Activated naive CD8-positive, alpha-beta T cell treated with anti-CD3 and anti-CD28 coated beads for 36 hours (primary cell): ENCODE measurements at places on chromosomes 3 and 15. TPM values are rescaled to one million over a fixed set of nuclear protein-coding genes. Genes with fewer than 3 reads are reported as not detected.

Gene APOD
- not detected for total RNA-seq

- peaks cover 26% of the 10 kb centered on the region for H3K4me1 ChIP-seq
- no peak for DNase-seq
- H3K27ac ChIP-seq, result no peak overlapping the region
- peaks cover 12% of the 10 kb centered on the region for H3K36me3 ChIP-seq
- H3K4me3 ChIP-seq, result no peak overlapping the region
Observed at GRCh38 chr3:4600493-4600892, 107.3 kb downstream of the ITPR1 start.

- peaks cover 4% of the 10 kb centered on the region for H3K4me1 ChIP-seq
- no peak overlapping the region for H3K27ac ChIP-seq
- no peaks in the 10 kb centered on the region for H3K36me3 ChIP-seq
- no peak for DNase-seq
Observed at GRCh38 chr3:113054552-113054951, 63.8 kb downstream of the GTPBP8 start.

GRCh38 chr3:55441499-55441898 lies 45.6 kb downstream of the WNT5A start:
- no peak for DNase-seq
- no peak overlapping the region for H3K27ac ChIP-seq
- H3K4me1 ChIP-seq, result no peaks in the 10 kb centered on the region
- H3K27me3 ChIP-seq, result peaks cover 2% of the 10 kb centered on the region

Gene C15orf39
- total RNA-seq, result 35.7 TPM

- H3K36me3 ChIP-seq, result no peaks in the 10 kb centered on the region
- no peak for DNase-seq
- H3K27ac ChIP-seq, result no peak overlapping the region
- H3K4me3 ChIP-seq, result no peak overlapping the region
- peaks cover 8% of the 10 kb centered on the region for H3K4me1 ChIP-seq
Observed at GRCh38 chr3:112811917-112812660, 34.6 kb downstream of the CD200R1L start.
